ENCODE measurements at places on chromosomes 12 and 14. TPM values are rescaled to one million over a fixed set of nuclear protein-coding genes. Genes with fewer than 3 reads are reported as not detected.

The TRIM9 gene
- total RNA-seq = 0.72 TPM

The SYCP3 gene
- 0.07 TPM for total RNA-seq

The CD163L1 gene
- 33.5 TPM for total RNA-seq

The ACOT4 gene
- 4.6 TPM for total RNA-seq

The ESPL1 gene
- total RNA-seq = 13.1 TPM

The CLEC2A gene
- not detected for total RNA-seq

The NCOR2 gene
- 161 TPM for total RNA-seq

The ING4 gene
- 46.9 TPM for total RNA-seq

The FOXG1 gene
- not detected for total RNA-seq

The SPIC gene
- not detected for total RNA-seq

The KRT78 gene
- not detected for total RNA-seq

The ZNF605 gene
- 19.0 TPM for total RNA-seq

The POTEM gene
- total RNA-seq = not detected

The ERBB3 gene
- total RNA-seq = 212 TPM

The ZNF385A gene
- 15.0 TPM for total RNA-seq

The AHNAK2 gene
- total RNA-seq = 20.3 TPM

The GPR135 gene
- 2.8 TPM for total RNA-seq

The YAF2 gene
- total RNA-seq = 19.0 TPM

The TMBIM6 gene
- 954 TPM for total RNA-seq

The CPNE6 gene
- 2.2 TPM for total RNA-seq

The MUCL1 gene
- total RNA-seq = not detected

The KRT85 gene
- total RNA-seq = not detected

The MBD6 gene
- total RNA-seq = 116 TPM

The NEUROD4 gene
- total RNA-seq = not detected

The TCL1B gene
- total RNA-seq = not detected
